HFF-Myc (cell line): ENCODE measurements at places on chromosomes 3 and 15.
A peak's percentile ranks its signal among the peaks of the same experiment; 100 is the strongest.

GRCh38 chr15:83973816-83974215, 261.8 kb upstream of the GOLGA6L4 start:
- DNase-seq = no peak

DNA sequence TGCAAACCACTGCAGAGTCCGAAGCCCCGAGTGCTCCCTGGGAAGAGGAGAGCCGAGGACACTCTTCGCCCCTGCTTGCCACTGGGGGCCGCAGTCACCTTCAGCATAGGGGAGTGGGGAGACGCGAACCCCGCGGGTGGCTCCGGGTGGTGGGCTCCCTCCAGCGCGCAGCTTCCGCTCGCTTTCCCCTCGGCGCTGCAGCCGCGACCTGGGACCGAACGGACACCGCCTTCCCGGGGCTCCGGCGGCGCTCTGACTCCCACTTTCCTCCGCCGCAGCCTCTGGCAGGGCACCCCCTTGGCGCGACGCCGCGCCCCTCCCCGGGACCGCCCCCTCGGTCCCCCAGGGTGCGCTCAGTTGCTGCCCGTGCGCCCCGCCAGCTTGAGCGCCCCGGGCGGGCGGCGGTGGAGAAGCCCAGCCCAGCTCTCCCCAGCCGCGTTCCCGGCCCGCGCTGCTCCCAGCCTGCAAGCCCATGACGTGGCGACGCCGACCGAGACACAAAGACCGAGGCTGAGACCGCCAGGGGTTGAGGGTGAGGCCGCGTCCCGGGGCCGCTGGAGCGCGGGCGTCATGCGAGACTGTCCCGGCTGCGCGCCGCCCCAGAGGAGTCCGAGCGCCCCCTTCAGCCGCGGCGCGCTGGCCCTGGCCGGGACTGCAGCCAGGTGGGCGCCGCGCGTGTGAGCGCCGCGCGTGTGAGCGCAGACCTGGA, at the start of gene MINAR1:
TSS of gene MINAR1 (plus strand) at position 701 of the 709 bp plus-strand sequence. CDS start 23,812 bp downstream, outside the sequence.
- no peak for DNase-seq

DNA sequence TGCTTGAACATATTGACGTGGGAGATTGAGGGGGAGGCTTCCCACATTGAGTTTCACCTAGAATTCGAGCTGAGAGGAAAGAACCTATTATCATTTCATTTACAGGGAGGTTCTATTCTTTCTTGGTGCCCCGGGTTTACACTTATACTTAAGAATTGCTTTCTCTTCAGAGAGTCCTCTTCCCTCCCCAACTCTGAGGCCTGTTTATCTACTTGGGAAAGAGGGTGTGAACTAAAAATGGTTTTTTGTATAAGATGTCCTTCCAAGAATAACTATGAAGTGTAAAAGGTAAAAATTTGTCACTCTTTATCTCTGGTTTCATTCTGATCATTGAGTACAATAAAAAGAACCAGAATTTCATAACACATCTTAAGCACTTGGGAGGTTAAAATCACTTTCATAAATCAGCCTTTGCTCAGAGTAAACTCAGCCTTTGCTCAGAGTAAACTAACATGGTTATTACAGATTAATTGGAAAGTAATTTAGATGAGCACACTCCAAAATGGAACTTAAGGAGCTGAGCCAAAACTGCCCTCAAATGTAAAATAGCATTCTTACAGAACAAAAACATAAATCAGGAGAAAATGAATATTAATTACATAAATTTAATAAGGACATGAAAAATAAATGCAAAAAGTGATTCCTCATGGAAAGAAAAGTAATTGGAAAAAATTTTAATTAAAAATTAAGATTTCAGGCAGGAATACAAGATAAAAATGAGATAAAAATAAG, 75.2 kb downstream of the GADL1 start:
- no peak for DNase-seq

DNA sequence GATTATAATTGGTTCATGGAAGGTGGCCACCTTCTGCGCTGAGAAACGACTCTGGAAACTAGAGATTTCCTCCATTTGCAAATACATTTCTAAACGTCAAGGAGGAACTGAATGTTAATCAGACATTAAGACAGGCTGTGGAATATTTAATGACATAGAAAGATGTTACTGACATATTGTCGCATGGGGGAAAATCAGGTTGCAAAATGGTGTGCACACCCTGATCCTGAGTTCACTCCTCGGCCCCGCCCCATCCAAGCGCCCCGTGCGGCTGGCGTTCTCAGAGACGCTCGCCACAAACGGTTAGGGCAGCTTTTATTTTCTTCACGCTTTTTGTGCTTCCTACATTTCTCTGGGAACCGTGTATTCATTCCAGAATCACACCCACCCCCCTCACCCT, 10.7 kb downstream of the H1-8 start:
- no peak for DNase-seq

DNA sequence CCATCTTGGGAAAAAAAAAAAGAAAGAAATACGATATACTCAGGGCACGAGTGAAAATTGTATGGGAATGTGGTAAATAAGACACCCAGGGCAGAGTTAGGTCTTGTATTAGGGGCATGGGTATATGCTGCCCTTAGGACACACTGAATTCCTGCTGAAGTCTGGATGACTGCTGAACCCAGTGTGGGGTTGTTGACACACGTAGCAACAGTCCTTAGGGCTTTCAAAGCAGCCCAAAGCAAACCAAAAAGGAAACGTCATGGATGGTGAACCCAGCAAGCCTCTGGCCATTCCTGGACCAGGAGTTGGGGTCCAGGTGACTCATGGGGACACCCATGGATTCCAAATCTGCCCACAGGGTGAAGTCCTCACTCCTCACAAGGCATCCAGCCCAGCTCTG, 27.1 kb upstream of the SEMA3F start:
- no peak for DNase-seq

DNA sequence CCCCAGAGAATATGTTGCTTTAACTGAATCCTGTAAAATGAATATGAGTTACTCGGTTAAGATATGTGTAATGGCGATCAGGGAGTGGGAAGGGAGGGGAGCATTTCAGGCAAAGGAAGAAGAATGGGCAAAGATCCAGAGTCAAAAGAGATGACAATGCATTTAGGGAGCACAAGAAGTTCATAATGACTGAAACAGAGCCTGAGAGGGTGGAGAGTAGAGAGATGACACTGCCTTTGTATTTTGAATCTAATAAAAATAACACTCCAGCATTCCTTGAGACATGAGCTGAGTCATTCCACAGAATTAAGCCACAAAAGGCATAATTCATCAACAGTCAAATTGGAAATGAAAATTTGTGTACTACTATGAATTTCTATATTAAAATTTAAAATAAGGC, 105.3 kb upstream of the PEX5L start:
- DNase-seq = no peak

DNA sequence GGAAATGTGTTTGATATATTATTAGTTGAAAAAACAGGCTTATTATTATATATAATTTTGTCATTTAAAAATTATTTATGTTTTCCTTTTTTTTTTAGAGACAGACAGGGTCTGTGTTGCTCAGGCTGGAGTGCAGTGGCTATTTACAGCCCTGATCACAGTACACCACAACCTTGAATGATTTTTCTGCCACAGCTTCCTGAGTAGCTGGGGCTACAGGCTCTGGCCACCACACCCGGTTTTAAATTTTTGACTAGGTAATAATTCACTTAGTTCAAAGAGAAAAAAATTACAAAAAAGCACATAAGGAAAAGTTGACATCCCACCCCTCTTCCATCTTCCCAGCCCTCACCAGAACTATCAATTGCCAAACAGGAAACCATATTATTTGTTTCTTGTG, 4.7 kb upstream of the CEMIP start:
- DNase-seq = no peak

- DNase-seq = no peak
Measured at GRCh38 chr3:142623194-142623593, 27.0 kb downstream of the PLS1 start.

- DNase-seq = no peak
Measured at GRCh38 chr3:42490243-42490642, 12.2 kb upstream of the VIPR1 start.

- DNase-seq = no peak
Measured at GRCh38 chr15:72249142-72249810, 18.3 kb upstream of the PKM start.

- no peak for DNase-seq
Measured at GRCh38 chr3:47909607-47910006, 106.6 kb downstream of the MAP4 start.

- no peak for DNase-seq
Measured at GRCh38 chr15:27660676-27661075, 438.4 kb downstream of the OCA2 start.

GRCh38 chr15:76495487-76495886, 158.9 kb downstream of the ISL2 start:
- DNase-seq = no peak

DNA sequence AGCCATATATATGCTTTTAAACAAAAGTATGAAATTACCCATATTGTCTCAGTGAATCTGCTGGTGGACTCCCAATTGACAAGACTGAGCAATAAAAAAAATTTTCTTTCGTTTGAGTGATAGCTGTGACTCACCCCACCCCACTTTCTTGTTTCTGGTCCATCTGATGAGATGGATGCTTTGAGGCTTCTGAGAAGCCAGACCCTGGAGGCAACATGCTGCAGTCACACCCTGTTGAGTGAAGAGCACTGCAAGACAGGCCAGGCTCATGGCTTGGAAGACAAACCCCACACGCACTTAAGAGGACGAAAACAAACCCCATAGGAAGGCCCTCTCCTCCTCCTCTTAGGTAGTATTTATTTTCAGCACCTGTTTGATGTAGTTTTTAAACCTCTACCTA, 276.0 kb upstream of the TTC14 start:
- DNase-seq = no peak

- no peak for DNase-seq
Measured at GRCh38 chr3:116896116-116896515, 186.5 kb downstream of the TUSC7 start.

GRCh38 chr3:170517242-170517945, 68.5 kb downstream of the SLC7A14 start:
- peak; percentile 40 for DNase-seq

DNA sequence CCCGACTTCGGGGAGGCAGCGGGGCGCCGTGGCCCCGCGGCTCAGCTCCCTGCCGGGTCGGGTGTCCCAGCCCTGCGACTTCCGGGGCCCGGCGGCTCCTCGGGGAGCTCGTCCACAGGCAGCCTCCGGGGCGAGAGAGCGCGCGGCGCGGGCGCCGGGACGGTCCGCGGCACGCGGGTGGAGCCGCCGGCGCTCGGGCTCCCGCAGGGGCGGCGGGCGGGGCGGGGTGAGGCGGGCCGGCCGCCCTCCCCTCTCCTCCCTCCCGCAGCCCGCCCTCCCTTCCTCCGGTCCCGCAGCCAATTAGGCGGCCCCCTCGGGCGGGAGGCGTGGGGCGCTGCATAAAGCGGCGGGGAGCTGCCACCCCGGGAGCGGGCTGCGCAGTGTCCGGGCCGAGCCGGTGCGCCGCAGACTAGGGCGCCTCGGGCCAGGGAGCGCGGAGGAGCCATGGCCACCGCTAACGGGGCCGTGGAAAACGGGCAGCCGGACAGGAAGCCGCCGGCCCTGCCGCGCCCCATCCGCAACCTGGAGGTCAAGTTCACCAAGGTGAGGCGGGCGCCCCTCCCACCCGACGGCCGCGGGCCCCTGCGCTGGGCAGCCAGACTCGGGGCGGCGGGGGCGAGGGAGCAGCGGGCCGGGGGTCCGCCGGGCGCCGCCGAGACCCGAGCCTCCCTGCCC, at the start of gene ALDH1A3:
TSS of gene ALDH1A3 (plus strand) at position 368 of the 675 bp plus-strand sequence. CDS start at position 445, 77 bp downstream.
- no peak for DNase-seq
